ENCODE measurements at places on chromosomes 7 and 10. TPM values are rescaled to one million over a fixed set of nuclear protein-coding genes. Genes with fewer than 3 reads are reported as not detected.

The AKR1E2 gene
- total RNA-seq: 3.1 TPM

The JCAD gene
- 12.9 TPM for total RNA-seq

The PGAM2 gene
- total RNA-seq: not detected

The SPDYE8 gene
- not detected for total RNA-seq

The ZNF804B gene
- total RNA-seq: not detected

The MEOX2 gene
- 2.9 TPM for total RNA-seq

The UPK3B gene
- total RNA-seq: not detected

The COL1A2 gene
- 7,512 TPM for total RNA-seq

The TDRD1 gene
- 1.7 TPM for total RNA-seq

The AGBL3 gene
- total RNA-seq: 7.0 TPM

The ETV1 gene
- total RNA-seq: 9.0 TPM

The MDH2 gene
- total RNA-seq: 70.6 TPM

The GNAT3 gene
- not detected for total RNA-seq

The PIK3AP1 gene
- not detected for total RNA-seq

The VAX1 gene
- total RNA-seq: not detected

The AOAH gene
- total RNA-seq: not detected

The ZFAND4 gene
- 7.2 TPM for total RNA-seq

The RASA4B gene
- total RNA-seq: 5.3 TPM

The CHN2 gene
- 0.93 TPM for total RNA-seq

The CACNA2D1 gene
- 78.8 TPM for total RNA-seq

The FAM180A gene
- total RNA-seq: 1.3 TPM

The SRGN gene
- total RNA-seq: 245 TPM

The DRGX gene
- not detected for total RNA-seq

The POU6F2 gene
- total RNA-seq: not detected

The SLC16A9 gene
- 0.37 TPM for total RNA-seq

The NFKB2 gene
- 23.3 TPM for total RNA-seq

The CUEDC2 gene
- total RNA-seq: 73.0 TPM

The GPR26 gene
- total RNA-seq: not detected

The PRLHR gene
- total RNA-seq: not detected

The OR2A42 gene
- not detected for total RNA-seq

The KCNIP2 gene
- total RNA-seq: 0.94 TPM

The ZCWPW1 gene
- 2.1 TPM for total RNA-seq

The FAM25G gene
- total RNA-seq: not detected

The FEZF1 gene
- not detected for total RNA-seq

The PTER gene
- total RNA-seq: 15.2 TPM

The CUBN gene
- total RNA-seq: 1.4 TPM

The CPA2 gene
- total RNA-seq: not detected

The SUN3 gene
- total RNA-seq: not detected

The FAM20C gene
- total RNA-seq: 142 TPM

The NPY4R gene
- not detected for total RNA-seq

The LAMB1 gene
- total RNA-seq: 993 TPM

The FAM237B gene
- total RNA-seq: not detected

The FAM221A gene
- 0.64 TPM for total RNA-seq

The HOXA7 gene
- total RNA-seq: not detected

The RBP3 gene
- not detected for total RNA-seq

The AUTS2 gene
- total RNA-seq: 3.3 TPM

The RADIL gene
- total RNA-seq: 0.19 TPM

The HOXA10 gene
- not detected for total RNA-seq
